ENCODE measurements at places on chromosomes 12 and 14.

GRCh38 chr14:103731481-103731880 lies 15.9 kb downstream of the ZFYVE21 start:
- no peak for DNase-seq

GRCh38 chr14:73344319-73344718 lies 107.0 kb downstream of the PAPLN start:
- DNase-seq: no peak

- DNase-seq: no peak
Measured at GRCh38 chr14:105059925-105060565, 5.2 kb downstream of the GPR132 start.

DNA sequence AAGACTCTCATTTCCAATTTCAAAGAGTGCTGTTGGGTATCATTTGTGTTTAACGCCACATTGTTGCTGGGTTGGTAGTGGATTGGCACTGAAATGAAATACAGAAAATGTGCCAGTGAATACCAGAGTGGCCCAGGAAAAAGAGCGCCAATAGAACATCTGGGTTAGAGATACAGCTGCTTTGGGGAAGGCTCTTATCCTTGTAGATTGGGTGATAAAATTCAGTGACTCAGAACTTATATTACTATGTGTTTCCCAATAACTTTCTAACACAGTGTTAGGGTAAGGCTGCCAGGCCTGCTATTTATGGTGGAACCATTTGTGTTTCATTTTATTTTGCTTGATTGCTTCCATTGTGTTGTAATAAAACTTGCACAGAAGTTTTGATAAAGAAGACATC lies 168.2 kb upstream of the SSTR1 start:
- no peak for DNase-seq

DNA sequence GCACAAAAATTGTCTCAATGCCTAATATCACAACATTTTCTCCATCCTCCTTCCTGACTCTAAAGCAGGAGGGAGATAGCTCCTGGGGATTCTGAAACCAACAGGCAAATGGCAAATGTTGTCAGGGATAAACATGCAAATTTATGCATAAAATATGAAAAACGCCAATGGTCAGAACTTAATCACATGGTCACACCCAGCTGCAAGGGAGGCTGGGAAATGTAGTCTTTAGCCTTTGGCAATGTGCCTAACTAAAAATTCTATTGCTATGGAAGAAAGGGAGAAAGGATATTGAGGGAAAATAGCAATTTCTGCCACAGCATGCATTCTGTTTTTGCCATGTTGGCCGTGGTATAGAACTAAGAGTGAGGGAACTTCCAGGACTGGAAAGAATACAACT lies 11.7 kb upstream of the OASL start:
- no peak for DNase-seq

DNA sequence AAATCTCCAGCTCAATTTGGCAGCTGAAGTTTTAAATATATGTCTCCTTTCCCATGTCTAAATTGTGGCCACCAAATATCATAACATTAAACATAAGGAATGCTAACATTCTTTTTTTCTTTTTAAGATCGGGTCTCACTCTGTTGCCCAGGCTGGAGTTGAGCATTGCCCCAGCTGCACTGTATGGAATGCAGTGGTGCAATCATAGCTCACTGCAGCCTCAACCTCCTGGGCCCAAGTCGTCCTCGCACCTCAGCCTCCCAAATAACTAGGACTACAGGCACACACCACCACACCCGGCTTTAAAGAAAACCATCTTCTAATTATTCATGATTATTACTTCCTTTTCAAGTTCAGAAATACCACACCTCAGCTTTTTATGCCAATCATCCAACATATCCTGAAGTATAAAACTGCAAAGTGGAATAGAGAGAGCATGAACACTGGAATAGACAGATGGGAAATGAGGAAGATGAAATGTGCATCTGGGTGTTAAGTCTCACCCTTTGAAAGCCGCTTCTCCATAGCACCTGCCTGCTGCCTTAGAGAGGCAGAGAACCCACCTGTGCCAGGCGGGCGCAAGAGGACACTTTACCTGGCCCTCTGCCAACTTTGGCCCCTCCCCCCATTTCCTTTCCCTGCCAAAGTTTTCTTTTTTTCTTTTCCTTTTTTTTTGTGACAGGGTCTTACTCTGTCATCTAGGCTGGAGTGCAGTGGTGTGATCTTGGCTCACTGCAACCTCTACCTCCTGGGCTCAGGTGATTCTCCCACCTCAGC lies 2.8 kb upstream of the EML1 start:
- DNase-seq: no peak

GRCh38 chr14:68649476-68650189 lies 143.2 kb downstream of the ZFP36L1 start:
- no peak for DNase-seq

- no peak for DNase-seq
Measured at GRCh38 chr14:89418452-89418851, 1.4 kb upstream of the FOXN3 start.

GRCh38 chr12:57276935-57277563 lies 26.1 kb upstream of the STAC3 start:
- no peak for DNase-seq

GRCh38 chr14:32426586-32427388 lies 97.7 kb downstream of the AKAP6 start:
- DNase-seq: no peak

- DNase-seq: peak; percentile 79
Measured at GRCh38 chr14:91246051-91246852, 1.7 kb upstream of the GPR68 start.

GRCh38 chr12:57169969-57170368 lies 22.6 kb upstream of the LRP1-AS start:
- no peak for DNase-seq

- no peak for DNase-seq
Measured at GRCh38 chr14:72519543-72519942, 374.4 kb downstream of the DPF3 start.

- no peak for DNase-seq
Measured at GRCh38 chr12:63917864-63918799, 73.6 kb downstream of the SRGAP1 start.

GRCh38 chr12:84636801-84637290 lies 275.8 kb downstream of the SLC6A15 start:
- no peak for DNase-seq

GRCh38 chr14:92847278-92847677 lies 53.2 kb downstream of the GOLGA5 start:
- DNase-seq: no peak

DNA sequence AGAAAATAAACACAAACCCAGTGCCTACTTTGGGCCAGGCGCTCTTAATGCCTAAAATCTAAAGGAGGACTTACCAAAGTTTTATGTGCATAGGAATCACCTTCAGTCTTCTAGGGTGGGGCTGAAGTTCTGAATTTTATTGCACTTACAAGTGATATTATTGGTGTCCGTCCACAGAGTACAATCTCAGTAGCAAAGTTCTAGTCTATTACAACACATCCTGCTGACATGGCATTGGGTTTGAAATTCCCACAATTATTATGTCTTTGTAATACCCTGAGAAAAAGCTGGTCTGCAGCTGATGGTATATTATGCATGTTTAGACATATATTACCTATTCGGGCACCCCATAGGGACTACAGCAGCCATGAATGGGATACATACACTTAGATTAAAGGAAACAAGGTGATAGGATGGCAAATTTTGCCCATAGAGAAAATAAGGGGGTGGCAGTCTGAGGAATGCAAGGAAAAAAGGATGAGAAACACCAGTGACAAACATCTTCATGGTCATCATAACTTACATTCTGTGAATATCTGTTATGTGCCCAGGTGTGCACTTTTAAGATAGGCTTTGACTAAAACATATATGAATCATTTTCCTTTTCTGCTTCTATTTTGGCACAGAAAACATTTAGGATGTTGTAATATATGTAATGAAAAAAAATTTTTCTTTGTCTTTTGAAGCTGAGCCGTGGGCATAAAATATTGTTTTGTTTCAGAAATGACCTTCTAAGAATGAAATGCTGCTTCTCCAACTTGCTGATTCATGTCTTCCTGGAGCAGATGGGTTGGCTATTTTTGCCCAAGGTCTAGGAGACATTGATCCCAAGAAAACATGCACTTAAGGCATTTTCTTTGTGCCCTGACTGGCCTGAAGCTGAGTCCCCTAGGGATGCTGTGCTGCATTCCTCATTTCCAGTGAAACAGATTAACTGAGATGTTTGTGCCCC lies 27.2 kb upstream of the ALG10 start:
- no peak for DNase-seq

DNA sequence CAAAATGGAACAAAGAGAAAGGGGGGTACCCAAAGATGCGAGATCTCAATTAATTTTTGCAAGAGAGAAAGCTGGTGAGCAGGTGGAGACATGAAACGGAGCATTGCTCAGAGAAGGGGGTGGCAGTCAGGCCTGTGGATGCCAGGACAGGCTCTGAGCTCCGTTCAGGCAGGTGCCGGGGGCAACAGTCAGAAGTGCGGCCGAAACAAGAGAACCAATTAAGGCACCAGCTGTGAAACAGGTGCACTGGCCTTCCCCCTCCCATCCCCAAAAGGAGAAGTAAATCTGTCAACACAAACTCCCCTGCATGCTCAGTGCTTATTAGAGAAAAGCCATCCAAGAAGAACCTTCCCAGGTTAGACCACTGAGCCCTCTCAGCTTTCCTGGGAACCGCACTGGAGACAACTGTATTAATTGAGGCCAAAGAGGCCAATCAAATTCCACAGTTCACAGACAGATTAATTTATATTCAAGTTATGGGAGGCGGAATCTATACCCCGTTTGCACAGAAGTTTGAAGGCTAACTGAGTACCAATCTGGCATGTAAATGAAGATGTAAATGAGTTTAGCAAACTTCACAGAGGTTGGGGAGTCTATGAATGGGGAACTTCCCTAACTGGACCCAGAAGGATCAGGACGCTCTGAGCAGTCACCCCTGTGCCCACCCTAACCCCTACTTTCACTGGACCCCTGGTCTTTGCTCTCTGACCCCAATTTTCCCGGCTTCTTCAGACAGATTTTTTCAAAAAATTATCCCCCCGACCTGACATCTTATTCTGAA lies 20.9 kb downstream of the OAS2 start:
- DNase-seq: no peak

DNA sequence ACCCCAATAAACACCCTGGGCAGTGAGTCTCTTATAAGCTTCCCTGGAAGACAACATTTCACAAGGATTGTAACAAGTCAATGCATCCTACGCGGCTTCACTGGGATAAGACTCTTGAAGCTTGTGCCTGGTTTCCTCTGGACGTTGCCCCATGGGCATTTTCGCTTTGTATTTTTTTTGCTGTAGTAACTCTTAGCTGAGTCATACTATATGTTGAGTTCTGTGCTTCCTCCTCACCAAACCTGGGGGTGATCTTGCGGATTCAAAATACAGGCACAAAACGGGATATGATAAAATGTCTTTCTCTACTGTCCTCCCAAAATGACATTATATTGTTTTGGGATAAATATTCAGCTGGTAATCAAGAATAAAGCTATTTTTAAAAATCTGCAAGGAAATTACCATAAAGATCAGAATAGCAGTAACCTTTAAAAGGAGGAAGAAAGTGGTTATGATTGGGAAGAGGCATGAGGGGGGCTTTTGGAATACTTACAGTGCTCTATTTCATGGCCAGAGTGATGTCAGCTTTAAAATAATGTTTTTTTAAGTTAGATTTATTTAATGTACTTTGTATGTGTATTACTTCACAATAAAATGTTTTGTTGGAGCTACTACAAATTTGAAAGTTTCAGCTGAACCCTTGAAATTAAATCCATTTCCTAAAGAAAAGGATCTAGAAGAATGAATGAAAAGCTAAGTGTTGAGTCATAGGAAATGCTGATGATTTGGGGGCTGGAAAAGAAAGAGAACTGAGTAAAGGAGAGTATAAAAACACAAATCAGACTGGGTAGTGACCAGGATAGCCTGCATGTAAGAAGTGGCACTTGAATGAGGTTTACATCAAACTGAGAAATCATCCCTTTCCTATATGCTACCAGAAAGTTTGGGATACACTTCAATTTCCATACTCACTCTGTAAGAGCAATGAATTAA lies 14.7 kb downstream of the BTBD7 start:
- DNase-seq: no peak

DNA sequence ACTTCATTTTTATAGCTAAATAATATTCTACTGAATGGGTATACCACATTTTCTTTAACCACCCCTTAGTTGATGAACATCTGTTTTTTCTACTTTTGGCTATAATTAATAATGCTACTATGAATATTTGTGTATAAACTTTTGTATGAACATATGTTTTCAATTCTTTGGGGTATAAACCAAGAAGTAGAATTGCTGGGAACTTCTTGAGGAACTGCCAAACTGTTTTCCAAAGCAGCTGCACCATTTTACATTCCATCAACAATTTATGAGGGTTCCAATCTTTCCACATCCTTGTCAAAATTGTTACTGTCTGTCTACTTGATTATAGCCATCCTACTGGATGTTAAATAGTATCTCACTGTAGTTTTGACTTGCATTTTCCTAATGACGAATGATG lies 221.8 kb downstream of the PRKD1 start:
- DNase-seq: no peak

- no peak for DNase-seq
Measured at GRCh38 chr14:37474191-37474590, 120.9 kb downstream of the FOXA1 start.
